ENCODE measurements at places on chromosomes 7 and 10.

DNA sequence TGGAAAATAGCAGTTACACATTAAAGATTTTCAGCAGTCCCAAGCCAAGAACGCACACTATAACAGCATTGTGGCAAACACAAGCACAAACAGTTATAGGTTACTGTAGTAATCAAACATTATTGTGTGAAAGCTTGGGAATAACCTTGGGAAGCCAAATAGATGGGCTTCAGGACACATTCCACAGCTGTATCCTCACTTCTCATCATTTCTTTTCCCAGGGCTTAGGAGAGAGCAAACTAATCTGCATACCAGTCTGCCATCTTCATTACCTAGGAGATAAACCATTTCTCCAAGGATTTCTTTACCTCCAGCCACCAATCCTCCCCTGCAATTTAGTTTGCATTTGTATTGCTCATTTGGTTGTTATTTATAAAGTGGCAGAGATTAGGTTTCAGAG, 352.4 kb downstream of the SH2D4B start:
- no peak for DNase-seq

- DNase-seq, result no peak
These were observed 51.0 kb upstream of the NPS start for GRCh38 chr10:127498087-127498486.

DNA sequence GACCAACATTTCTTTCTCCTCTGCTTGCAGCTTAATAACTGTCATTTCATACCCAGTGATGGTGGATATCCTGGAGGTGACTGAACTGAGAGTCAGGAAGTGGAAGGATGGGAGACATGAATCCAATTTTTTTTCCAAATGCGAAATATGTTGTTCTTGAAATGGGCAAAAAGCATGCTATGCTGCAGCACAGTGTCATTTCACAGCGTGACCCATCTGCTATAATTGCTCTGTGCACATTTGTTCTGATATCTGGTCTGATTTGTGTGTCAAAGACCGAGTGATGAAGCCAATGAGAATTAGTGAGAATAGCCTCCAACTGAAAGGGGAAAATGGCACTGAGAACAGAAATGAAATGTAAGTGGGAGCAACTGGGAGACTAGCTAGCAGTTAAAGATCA, 329.6 kb upstream of the PHYHIPL start:
- no peak for DNase-seq

GRCh38 chr10:70682920-70683600, 10.8 kb downstream of the ADAMTS14 start:
- no peak for DNase-seq

DNA sequence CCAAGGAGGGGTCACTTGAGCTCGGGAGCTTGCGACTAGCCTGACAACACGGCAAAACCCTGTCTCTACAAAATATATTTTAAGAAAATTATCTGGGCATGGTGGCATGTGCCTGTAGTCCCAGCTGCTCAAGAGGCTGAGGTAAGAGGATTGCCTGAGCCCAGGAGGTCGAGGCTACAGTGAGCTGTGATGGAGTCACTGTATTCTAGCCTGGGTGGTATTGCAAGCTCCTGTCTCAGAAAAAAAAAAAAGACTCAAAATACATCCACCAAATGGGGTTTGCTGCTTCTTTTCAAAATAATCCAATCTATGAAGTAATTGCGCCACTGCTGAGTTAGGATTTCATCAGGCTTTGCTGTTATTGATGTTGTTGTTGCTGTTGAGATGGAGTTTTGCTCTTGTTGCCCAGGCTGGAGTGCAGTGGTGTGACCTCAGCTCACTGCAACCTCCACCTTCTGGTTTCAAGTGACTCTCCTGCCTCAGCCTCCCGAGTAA, 11.1 kb upstream of the VIM start:
- DNase-seq, result no peak

- no peak for DNase-seq
These were observed 364.3 kb downstream of the PLXNA4 start for GRCh38 chr7:132211971-132212370.

- peak; percentile 64 for DNase-seq
These were observed 114.0 kb downstream of the BBS9 start for GRCh38 chr7:33243319-33243881.

- DNase-seq, result peak; percentile 64
These were observed 44.3 kb downstream of the PLCE1 start for GRCh38 chr10:94038024-94038423.

DNA sequence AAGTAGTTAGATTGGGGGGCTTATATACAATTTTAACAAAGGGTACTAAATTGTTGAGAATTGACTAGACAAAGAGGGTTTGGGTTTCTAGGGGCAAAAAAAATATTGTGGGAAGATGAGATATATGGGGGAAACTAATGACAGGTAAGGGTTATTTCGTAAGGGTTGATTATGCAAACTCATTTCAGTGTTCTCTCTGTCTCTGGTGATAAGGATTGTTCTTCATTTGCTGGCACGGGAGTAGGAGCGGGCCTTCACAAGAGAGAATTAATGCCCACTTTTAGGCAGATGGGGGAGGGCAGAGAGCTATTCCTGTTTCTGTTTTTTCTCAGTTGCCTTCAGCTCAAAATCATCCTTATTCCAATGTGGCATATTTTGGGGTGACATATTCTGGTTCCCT, 258.4 kb downstream of the EXOC4 start:
- no peak for DNase-seq

DNA sequence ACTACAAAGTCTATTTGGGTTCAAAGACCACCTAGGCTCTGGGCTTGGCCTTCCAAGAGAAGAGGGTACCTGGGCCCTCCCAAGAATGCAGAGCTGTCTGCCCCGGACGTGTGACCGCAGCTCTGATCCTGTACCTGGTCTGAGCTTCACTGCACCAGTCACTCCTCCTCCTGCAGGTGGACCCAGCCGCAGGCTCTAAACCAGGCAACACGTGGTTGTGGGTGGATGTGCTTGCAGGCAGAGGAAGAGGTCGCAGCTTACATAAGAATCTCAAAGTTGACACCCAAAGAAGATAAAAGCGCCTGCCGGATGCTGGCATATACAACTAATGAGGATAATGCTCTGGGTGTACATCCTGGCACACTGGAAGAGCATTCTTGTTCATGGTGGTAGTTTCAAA, 9.4 kb upstream of the PFKP start:
- no peak for DNase-seq

- no peak for DNase-seq
These were observed 5.8 kb upstream of the MINDY4 start for GRCh38 chr7:30765408-30765807.

DNA sequence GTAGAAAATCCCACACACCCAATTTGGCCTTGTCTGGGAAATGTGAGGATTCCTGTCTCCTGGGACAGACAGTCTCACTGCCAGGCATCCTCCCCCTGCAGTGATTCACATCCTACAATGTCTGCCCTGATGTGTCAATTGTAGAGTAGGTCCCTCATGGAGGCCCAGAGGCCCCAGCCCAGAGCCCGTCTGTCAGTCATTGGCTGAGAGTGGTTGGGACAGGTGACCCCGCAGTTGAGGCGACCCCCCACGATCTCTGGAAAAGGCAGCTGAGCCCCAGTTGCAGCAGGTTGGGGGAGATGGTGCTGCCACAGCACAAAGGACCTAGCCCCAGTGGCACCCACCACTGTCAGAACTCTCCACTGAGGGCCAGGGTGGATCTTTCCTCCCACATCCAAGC, 84.3 kb upstream of the INSIG1 start:
- DNase-seq, result peak; percentile 78

DNA sequence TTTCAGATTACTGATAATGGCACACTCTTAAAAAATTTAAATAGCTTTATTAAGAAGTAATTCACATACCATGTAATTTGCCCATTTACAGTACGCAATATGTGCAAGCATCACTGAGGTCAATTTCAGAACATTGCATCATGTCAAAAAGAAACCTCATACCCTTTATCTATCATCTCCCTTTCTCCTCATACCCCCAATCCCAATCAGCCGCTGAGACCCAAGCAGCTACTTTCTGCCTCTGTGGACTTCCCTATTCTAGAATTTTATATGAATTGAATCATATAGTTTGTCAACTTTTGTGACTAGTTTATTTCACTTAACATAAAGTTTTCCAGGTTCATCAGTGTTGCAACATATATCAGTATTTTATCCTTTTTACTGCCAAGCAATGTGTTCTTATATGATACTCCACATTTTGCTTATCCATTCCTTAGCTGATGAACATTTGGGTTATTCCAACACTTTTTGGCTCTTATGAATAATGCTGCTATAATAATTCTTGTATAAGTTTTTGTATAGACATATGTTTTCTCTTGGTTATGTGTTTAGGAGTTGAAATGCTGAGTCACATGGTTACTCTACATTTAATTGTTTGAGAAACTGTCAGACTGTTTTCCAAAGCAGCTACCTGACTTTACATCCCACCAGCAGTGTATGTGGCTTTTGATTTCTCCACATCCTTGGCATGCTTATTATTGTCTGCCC, 26.9 kb upstream of the TPK1 start:
- no peak for DNase-seq

DNA sequence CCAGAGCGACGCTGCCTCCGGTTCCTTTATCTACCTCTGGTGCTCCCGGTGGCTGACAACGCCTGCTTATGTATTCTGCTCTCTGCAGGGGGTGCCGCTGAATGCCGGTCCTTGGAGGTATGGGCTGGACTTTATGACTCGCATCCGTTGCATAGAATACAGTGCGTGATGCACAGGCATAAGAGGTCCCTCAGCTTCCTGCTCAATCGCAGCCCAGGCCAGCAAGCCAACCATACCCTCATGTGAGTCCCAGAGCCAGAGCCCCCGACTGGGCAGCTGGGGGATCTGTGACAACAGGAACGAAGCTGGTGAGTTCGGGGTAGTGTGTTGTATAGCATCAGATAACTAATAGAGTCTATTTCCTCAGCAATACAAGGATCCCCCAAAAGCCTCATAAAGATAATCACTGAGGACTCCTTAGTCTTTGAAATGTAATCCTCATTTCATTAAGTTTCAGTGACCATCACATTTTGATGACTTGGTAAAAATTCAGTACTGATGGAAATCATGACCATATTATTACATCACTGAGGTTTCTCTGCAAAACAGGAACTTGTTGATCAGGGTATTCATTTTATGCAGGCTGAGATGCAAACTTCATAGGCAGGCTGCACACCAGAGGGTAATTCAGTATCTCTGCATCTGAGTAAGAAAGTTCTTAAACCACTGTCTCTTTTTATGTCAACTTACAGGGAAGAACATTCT, 607.8 kb downstream of the PTPRN2 start:
- DNase-seq, result no peak

- peak; percentile 98 for DNase-seq
These were observed 106.2 kb downstream of the SAMD9 start for GRCh38 chr7:93011351-93012294.

- DNase-seq, result no peak
These were observed 390.1 kb downstream of the NXPH1 start for GRCh38 chr7:8823486-8823885.

- DNase-seq, result no peak
These were observed 61.4 kb upstream of the USP6NL start for GRCh38 chr10:11672836-11673235.

DNA sequence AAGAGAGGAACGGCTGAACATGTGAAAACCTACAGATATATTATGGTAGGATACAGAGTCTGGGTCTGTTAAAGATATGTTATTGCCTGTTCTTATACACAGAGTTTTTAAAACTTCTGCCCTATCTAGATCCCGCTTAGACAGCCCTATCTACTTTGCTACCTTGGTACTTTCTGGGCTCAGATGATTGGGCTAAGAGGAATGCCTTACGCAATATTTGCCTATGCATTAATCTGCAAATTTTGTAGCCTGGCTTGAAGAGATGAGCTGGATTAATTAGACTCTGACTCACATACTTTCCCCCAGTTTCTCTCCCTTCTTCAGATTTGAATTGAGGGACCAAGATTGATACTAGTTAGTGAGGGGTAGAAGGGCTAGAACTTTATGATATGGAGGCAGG, 33.6 kb upstream of the A1CF start:
- DNase-seq, result peak; percentile 28

- no peak for DNase-seq
These were observed 72.9 kb upstream of the OGDHL start for GRCh38 chr10:49834976-49835375.
